RPMI8226 (cell line): ENCODE measurements at places on chromosomes 2 and 18.

GRCh38 chr18:8668381-8668780 is 37.0 kb upstream of the MTCL1 start:
- no peak for DNase-seq

GRCh38 chr2:28766070-28766469 is 14.4 kb downstream of the PPP1CB start:
- no peak for DNase-seq

- DNase-seq: no peak
Observed at GRCh38 chr2:199041-199966, 64.5 kb downstream of the SH3YL1 start.

DNA sequence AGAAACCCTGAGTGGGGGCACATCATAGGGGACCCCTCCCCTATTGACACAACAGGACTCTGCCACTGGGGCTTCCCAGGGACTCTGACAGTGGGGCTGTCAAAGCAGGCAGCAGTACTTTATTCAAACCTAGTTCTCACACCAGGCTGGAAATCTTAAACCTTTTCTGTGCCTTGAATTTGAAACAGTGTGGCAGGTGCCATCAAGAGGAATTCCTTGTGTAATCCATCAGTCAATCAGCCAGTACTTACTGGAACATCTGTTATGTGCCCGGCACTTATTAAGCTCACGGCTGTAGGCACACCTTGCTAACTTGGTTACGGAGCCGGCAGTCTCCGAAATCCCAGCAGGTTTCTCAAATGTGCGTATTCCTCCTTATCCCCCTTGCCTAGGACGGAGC is 12.0 kb downstream of the GLI2 start:
- no peak for DNase-seq

- DNase-seq: no peak
Observed at GRCh38 chr2:27977731-27978312, 87.3 kb downstream of the BABAM2 start.

GRCh38 chr2:149028891-149029290 is 9.6 kb upstream of the LYPD6B start:
- DNase-seq: no peak

- DNase-seq: peak; percentile 82
Observed at GRCh38 chr2:8378016-8378810, 303.6 kb upstream of the ID2 start.

- DNase-seq: no peak
Observed at GRCh38 chr18:27803957-27804356, 373.0 kb downstream of the CDH2 start.

- no peak for DNase-seq
Observed at GRCh38 chr18:68056936-68057335, 540.4 kb upstream of the DSEL start.

- DNase-seq: no peak
Observed at GRCh38 chr2:223053484-223054192, 1.6 kb downstream of the KCNE4 start.

GRCh38 chr18:29147944-29148343 is 971.0 kb upstream of the CDH2 start:
- no peak for DNase-seq

DNA sequence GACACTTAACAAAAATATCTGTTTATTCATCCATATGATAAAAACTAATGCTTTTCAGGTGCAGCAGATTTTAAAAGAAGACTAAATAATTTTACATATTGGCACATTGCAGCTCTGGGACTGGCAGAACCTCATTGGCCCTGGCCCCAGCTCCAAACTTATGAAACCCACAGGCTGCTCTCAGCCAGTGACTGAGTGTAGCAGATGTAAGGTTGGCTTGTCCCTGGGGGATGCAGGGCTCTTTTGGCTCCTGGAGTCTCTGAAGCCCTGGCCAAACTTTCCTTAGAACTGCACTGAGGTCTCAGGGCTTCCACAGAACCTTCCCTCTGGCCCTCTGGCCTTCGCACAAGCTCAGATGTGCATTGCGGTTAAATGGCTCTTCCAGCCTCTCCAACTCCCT is 725.0 kb upstream of the SOX11 start:
- DNase-seq: no peak

DNA sequence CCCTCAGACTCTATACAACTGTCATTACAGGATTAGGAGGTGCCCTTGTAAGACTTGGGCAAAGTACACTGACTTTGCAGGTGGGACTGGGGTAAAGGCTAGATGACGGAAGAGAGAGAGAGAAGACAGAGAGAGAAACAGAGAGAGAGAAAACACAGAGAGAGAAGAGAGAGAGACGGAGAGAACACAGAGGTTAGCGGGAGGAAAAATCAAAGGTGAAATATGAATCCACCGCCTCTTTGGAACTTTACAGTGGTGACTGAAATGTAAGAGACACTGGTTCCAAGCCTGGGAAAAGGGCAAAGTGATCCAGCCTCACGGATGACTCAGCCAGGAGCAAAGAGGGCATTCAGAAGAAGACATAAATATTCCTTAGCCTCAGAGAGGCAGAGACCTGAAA is 25.1 kb upstream of the CAB39 start:
- DNase-seq: no peak

- no peak for DNase-seq
Observed at GRCh38 chr2:239308661-239309397, 92.0 kb downstream of the HDAC4 start.

GRCh38 chr2:38442643-38443541 is 65.8 kb upstream of the ATL2 start:
- DNase-seq: no peak
